ENCODE measurements at places on chromosomes 11 and 22.

DNA sequence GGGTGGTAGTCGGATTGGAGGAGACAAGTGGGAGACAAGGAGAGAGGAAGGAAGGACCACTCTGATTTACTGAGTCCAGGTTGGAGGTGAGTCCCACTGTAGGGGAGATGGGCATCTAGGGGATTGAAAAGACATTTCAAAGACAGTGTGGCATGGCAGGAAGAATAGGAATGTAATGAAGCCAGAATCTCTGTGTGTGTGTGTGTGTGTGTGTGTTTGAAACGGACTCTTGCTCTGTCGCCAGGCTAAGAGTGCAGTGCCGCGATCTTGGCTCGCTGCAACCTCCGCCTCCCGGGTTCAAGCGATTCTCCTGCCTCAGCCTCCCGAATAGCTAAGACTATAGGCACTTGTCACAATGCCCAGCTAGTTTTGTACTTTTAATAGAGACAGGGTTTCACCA is 4.2 kb upstream of the CSDC2 start:
- DNase-seq, result no peak

- no peak for DNase-seq
These were observed 6.3 kb downstream of the TMA7B start for GRCh38 chr22:39966470-39966869.

GRCh38 chr11:106021181-106021966 is 666 bp downstream of the MSANTD4 start:
- DNase-seq, result no peak

DNA sequence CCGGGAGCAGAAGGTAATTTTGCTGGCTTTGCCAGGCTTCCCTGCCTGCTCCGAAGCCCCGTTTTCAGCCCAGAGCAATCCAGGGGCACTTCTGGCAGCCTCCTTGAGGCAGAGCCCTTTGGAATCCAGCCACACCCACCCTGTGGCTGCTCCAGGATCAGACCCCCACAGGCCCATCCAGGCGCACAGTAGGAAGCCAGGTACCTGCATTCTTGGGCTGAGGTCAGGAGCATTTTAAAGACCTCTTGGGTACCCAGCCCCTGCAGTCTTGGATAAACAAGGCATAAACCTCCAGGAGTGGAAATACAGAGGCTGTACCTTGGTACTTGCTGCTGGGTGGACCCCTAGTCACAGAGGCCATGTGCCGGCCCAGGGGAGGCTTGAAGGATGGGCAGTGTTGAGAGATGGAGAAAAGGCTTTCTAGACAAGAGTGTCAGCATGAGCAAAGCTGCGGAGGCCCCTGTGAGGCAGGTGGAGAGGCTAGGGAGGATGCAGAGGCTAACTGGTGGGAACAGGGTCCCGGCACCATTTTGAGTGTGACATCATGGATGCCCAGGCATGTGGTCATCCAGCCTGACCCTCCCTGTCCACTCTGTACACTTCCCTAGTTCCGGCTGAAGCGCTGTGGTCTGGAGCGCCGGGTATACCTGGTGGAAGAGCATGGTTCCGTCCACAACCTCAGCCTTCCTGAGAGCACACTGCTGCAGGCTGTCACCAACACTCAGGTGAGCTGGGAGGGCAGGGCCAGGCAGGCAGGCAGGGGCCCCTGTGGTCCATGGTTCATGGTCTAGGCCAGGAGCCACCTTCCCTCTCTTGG is 3.9 kb downstream of the MUS81 start:
- DNase-seq, result no peak

- no peak for DNase-seq
These were observed 1.7 kb upstream of the YPEL4 start for GRCh38 chr11:57651408-57651807.

DNA sequence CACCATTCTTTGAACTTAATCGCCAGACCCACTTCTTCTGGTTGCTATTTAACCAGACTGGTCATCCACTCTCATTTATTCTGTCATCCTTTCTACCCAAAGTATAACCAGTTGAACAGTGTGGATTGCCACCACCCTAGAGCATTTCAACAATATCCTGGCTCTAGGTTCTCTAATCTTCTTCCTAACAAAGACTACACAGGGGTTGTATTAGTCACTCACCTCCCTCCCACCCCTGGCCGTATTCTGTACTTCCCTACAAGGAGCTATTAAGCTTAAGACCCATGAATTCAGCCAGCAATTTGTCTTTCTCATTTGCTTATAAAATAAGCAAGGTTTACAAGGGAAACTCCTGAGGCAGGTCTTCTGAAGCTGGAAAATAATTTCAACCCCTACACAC is 46.9 kb upstream of the CEP126 start:
- no peak for DNase-seq

- DNase-seq, result no peak
These were observed 50.7 kb downstream of the CTTN start for GRCh38 chr11:70448983-70449567.

DNA sequence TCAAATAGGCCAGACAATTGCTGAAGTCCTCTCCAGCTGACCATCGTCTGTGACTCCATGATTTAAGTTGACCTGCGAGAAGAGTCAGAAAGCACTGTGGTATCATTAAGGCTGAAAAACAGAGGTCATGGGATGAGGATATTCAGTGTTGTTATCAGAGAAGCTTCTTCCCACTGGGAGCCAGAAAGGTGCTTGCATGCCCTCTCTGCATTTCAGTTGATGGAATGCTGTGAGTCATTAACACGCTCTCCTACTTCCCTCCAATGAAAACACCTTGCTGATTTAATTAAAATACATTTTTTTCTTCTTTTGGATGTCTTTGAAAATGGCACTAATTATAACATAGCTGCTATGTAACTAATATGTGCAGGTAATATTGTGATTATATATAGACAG is 667.0 kb downstream of the NTM start:
- DNase-seq, result no peak

- no peak for DNase-seq
These were observed 48.8 kb downstream of the MAPK1 start for GRCh38 chr22:21818487-21819182.

GRCh38 chr11:1168256-1168655 is 10.5 kb downstream of the MUC5AC start:
- no peak for DNase-seq

DNA sequence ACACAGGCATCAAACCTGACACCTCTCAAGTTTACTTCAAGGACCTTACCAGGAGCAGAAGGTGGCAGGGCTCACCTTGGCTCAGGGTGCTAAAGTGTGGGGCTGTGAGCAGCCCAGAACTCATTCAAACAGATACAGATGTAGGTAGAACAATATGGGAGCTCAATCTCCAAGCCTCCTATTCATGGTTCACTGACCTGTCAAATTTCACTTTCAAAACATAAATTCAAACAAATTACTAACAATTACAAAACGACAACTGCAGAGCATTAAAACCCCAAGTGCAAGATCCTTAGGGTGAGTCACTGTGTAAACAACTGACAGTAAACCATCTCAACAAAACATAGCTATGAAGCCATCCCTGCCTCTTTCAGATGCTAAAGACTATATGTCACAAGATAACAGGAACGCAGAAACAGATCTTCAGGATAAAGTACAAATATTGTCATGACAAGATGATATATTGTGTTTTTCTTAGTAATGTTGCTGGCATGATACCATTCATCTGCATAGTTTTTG is 303.5 kb upstream of the ANO3 start:
- no peak for DNase-seq
